ENCODE measurements at places on chromosomes 7 and 10.

- no peak for DNase-seq
Measured at GRCh38 chr10:88508796-88509195, 74.3 kb downstream of the RNLS start.

DNA sequence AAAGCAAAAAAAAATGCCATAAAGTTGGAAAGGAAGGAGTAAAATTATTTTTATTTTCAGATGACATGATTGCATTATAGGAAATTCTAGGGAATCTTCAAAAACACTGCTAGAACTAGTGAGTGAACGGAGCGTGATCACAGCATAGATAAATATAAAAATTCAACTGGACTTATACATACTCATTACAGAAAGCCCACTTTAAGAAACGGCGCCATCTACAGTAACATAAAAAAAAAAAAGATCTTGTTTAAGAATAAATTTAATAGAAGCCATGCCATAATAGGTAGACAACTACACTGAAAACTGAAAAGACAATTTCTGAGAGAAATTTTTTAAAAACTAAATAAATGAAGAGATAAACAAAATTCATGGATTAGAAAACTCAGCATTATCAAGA lies 623.1 kb upstream of the MGMT start:
- no peak for DNase-seq

DNA sequence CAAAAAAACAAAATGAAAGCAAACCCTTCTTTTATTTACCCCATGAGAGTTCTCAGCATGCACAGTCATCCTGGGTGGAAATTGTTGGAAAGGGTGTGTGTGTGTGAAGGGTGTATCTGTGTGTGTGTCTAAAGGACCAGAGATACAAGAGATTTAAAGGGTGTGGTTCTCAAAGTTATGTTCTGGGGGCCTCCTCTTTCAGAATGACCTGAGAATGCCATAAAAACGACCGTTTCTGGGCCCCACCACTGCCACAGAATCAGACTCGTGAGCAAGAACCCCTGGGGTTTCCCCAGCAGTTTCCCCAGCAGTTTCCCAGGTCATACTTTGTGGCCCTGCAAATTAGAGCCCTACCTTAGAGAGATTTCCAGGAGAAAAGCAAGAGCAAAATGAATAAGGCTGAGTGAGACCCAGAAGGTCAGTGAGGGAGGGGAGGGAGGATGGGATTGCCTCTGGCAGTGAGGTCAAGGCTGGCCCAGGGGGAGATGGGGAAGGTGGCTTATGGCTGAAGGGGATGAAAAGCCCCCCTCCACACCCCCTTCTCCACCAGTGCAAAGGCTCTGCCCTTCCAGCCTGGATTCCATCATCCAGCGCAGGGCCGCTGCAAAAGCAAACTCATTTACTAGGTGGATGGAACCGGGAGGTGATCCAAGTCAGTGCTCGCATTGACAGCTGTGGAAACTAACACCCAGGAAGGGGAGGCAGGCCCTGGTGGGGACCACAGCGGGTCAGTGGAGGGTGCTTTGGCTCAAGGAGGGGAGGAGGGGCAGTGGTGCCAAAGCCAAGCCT lies 10.2 kb downstream of the PYROXD2 start:
- DNase-seq, result peak; percentile 50

- DNase-seq, result no peak
Measured at GRCh38 chr10:77392236-77392721, 245.3 kb downstream of the KCNMA1 start.

DNA sequence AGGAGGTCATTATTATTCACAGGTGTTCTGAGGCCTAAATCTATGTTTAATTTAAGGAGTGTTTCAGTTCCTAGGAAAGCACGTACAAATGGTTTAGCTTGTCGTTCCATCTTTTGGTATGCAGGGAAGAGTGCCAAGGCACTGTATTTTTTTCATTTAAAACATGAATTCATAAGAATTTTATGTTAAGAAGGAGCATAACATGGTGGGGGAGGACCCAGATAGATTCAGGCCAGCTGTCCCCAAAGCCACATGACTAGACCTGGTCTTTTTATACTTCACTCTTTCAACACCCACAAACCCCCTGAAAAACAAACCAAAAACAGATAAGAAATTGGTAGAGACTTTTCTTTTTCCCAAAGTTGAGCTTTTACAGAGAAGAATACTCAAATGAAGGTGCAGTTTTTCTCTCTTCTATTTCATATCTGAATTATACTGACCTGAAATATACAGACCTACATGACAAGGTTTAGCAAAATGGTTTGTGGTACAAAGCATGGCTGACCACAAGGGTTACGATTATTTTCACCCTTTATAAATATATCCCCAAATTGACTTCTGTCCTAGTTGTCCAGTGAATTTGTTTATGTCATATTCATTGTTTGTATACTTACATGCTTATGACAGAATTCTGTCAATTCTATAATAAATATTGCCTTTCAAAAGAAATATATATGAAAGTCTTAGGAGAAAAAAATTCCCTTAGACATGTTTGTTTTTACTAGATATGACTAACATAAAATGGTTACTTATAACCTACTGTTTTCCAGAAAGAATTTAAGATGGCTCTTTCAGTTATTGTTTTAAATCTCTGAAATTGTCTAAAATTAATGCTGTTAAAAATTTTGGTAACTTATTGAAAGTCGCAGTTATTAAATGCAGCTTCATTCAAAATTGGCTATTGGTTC lies 71.3 kb downstream of the AP3M1 start:
- no peak for DNase-seq

- no peak for DNase-seq
Measured at GRCh38 chr10:116470071-116470470, 42.4 kb downstream of the PNLIPRP3 start.

GRCh38 chr10:126101736-126102135 lies 205.4 kb downstream of the FANK1 start:
- DNase-seq, result no peak

GRCh38 chr10:109845308-109845707 lies 78.0 kb downstream of the XPNPEP1 start:
- no peak for DNase-seq

- no peak for DNase-seq
Measured at GRCh38 chr7:111067251-111067650, 23.7 kb upstream of the LRRN3 start.

DNA sequence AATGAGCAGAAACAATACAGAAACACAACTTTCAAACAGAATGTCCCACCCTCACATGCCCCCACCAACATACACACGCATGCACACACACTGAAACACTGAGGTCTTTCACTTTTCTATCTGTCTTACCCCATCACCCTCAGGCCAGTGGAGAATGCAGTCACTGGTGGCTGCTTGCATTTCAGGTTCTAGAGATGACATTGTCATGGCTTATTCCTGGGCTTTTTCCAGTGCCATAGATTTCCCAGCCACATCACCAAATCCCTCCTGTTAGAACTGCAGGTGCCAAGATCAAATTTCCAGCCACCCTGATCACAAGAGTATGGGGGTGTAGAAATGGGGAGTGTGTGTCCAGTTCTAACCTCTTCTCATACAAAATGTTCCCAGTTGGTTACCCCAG lies 68.4 kb downstream of the CACNA2D1 start:
- DNase-seq, result no peak

DNA sequence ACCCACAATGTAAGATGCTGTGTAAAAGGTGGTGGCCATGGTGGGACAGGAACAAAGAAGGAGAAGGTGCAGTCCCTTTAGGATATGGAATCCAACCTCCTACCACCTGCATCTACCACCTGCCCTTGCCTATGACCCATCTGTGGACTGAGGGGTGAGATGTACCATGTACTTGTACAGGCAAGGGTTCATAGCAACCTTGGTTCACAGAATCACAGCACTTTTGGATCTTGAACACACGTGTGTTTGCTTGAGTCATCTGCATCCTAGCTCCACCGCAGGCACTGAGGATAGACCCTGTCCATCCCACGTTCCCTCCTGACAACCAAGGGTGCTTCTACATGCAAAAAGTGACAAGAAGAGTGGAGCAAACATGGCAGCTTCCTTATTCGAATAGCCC lies 162.3 kb downstream of the GFRA1 start:
- DNase-seq, result no peak

DNA sequence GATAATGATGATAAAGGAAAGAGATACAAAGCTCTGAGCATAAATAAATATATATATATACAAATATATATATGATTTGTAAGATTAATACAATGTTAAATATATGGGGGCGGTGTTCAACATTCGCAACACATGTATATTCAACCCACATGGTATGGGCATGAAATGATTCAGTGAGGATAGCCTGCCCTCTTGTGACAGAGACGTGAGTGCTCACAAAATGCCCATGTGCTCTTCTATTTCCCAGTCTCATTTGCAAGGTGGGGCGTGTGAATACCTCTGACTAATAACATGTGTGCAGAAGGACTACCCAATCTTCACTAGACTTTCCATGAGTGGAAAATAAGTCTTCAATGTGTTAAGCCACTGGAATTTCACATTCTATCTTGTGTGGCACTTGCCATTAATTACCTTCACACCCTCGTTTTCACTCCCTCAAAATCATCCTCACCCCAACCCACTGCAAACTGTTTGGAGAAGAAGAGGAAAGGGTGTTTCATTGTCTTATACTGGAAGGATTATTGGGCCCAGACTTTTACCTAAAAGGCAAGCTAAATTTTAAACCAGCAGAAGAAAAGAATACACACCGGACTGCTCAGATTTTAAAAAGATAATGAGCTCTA lies 26.9 kb downstream of the ASAH2 start:
- DNase-seq, result peak; percentile 52

- DNase-seq, result no peak
Measured at GRCh38 chr7:94043299-94043698, 39.1 kb upstream of the BET1 start.

DNA sequence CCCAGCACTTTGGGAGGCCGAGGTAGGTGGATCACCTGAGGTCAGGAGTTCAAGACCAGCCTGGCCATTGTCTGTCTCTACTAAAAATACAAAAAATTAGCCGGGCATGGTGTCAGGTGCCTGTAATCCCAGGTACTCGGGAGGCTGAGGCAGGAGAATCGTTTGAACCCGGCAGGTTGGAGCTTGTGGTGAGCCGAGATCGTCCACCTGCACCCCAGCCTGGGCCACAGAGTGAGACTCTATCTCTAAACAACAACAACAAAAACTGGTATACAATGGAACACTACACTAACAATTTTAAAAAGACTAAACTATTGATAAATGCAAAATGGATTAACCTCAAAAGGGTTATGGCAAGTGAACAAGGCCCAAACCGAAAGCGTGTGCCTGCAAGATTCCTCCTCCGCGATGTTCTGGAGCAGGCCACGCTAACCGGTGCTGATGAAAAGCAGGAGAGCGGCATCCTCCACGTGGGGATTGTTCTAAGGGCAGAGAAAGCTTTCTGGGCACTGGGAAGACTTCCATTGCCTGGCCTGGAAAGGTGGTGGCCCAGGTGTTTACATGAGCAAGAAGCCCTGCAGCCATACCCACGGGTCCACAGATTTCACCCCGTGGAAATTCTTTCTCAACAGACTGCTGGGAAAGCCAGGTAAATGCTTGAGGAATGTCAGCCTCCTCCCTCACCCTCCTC lies 53.8 kb downstream of the PDGFA start:
- DNase-seq, result no peak

DNA sequence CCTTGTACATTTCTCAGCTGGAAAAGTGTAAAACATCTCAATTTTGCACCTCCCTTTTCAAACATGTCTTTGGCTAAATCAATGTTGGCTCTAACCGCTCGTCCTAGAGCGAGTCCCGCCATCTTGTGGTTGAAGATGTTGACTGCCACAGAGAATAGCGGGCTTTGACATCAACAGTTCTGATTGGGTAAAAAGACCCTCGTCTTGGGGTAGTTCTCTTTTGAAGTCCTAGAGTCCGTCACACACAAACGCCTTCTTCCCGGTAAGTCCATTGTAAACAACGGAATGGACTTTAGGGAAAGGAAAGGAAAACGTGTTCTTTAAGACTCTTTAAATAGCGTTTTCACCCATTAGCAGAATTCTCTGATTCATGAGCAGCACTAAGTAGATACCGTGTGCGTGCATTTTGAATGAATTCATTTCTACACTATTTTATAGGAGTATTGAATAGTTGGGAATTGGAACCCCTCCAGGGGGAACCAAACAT lies 452 bp upstream of the RPP30 start:
- peak; percentile 73 for DNase-seq

DNA sequence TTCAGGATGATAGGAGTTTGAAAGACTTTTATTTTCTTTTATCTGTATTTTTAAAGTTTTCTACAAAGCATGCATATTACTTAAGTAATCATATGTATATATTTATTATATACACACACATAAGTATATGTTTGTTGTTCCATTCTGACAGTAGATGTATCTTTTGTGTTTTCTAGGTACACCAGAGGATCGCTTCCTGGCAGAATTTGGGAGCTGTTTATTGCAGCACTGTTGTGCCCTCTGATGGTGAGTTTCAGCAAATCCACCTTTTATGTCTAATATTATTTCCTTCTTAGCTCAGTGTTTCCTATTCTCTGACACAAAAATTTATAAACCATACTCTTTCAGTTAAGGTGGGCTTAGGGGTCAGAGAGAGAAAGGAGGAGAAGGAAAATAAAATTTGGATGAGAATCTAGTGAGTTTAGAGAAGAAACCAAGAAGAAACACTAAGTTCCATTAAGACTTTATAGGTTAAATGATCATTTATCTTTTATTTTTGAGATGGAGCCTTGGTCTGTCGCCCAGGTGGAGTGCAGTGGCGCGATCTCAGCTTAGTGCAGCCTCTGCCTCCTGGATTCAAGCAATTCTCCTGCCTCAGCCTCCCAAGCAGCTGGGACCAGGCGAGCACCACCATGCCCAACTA lies 59.2 kb upstream of the OIT3 start:
- peak; percentile 79 for DNase-seq
